ENCODE measurements at places on chromosomes 11 and 22.

GRCh38 chr11:102229510-102230123 lies 87.7 kb upstream of the BIRC3 start:
- no peak for DNase-seq

- no peak for DNase-seq
These were observed 1.8 kb downstream of the ARHGAP1 start for GRCh38 chr11:46698597-46698996.

DNA sequence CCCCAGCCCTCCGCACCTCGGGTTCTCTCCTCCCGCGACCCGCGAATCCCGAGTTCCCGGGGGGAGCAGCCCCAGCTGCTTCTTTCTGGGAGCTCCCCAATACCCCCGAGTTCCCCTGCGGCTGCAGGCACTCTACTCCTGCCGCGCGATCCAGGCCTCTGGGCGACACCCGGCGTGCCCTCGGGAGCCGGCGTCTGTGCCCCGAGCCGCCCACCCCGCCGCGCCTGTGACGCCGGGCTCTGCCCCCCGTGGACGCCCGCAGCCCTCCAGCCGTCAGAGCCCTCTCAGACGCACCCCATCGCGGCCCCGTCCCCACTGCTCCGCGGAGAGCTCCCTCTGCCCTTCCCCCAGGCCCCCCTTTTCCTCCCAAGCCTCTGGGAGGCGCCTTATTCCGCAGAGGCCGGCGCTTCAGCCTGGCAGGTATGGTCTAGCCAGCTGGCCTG lies 422 bp downstream of the GLB1L2 start:
- DNase-seq = no peak

DNA sequence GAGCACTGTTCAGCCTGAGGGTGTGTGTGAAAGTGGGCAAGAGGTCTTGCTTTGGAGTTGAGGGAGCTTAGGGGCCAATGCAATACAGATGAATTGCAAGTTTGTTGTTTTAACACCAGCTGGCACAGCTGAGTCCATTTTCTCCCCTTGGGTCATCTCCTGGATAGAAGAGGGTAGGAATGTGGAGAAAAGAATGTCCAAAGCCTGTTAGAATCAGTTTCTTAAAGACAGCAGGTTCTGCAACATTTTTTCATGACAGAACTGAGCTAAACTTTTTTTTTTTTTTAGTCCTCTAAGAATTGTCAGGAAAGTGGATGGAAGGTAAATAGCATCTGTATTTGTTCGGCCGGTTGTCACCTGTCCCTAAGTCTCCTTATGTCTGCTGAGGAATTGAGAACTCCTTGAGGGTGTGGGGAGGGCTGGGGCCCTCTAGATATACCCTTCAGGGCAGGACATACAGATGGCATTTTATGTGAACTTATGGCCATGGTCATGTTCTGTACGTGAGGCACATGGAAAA lies 211.1 kb upstream of the CADM1 start:
- no peak for DNase-seq

- no peak for DNase-seq
These were observed 11.3 kb downstream of the ABTB2 start for GRCh38 chr11:34346551-34346950.

- DNase-seq = no peak
These were observed 24.4 kb downstream of the USP47 start for GRCh38 chr11:11866203-11866602.

- DNase-seq = no peak
These were observed 247.1 kb downstream of the TBC1D22A start for GRCh38 chr22:47009304-47010101.

DNA sequence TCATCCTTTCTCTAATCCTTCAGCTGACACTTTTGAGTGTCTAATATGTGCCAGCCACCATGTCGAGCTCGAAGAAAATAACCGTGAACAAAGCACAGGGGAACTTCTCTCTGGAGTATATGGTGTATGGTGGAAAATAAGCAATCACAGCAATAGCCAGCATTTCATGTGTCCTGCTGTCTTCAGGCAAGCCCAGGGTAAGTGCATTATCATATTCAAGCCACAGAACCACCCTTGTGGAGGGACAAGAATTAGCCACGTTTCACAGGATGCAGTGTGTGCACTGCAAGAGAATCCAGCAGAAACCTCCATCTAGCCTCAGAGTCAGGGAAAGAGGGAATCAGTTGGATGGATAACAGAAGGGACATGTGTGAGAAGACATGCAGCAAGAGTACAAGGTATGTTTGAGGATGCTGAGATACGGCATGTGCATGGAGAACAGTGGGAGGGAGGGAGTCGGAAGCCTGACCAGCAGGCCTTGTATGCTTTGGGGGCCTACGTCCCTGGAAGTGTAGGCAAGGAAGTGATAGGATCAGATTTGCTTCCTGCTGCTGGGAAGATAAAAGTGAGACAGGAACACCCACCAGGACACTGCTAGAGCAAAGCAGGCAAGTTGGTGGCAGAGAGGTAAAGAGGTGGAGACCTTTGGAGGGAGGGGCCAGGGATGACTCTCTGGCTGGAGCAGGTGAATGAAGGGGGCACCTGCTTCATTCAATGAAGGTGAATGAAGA lies 14.7 kb upstream of the GNAZ start:
- no peak for DNase-seq

- DNase-seq = no peak
These were observed 97.3 kb downstream of the MICAL3 start for GRCh38 chr22:17927062-17927461.

DNA sequence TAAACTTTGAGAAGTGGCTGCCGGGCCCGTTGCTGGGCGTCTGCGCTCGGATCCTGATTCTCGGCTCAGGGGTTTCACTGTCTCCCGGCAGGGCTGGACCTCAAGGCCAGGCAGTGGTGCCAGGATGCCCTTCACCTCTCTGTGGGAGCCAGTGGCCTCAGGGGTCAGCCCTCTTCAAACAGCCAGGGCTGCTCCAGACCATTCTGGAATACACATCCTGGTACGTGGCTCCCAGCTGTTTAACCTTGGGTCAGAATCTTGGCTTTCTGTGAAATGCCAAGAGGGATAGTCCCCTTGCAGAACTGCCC lies 70.5 kb downstream of the MPPED1 start:
- DNase-seq = no peak

DNA sequence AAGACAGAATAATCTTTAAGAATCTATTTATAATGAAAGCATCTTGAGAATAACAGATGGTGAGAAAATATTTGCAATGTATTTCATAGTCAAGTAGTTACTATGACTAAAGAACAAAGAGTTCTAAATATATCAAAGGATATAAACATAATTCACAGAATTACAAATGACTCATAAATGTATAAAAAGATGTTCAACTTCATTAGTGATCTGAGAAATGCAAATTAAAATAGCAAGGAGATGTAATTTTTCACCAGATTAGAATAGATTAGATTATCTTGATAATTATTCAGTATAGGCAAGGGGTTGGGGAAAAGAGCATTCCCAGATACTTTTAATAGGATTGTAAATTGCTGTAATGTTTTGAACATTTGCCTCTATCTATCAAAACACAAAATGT lies 30.1 kb upstream of the PAMR1 start:
- DNase-seq = no peak

All from naive thymus-derived CD4-positive, alpha-beta T cell (primary cell).